ENCODE measurements at places on chromosomes 4 and X.

- no peak for DNase-seq
These were observed 24.1 kb downstream of the OPHN1 start for GRCh38 chrX:68409194-68409593.

DNA sequence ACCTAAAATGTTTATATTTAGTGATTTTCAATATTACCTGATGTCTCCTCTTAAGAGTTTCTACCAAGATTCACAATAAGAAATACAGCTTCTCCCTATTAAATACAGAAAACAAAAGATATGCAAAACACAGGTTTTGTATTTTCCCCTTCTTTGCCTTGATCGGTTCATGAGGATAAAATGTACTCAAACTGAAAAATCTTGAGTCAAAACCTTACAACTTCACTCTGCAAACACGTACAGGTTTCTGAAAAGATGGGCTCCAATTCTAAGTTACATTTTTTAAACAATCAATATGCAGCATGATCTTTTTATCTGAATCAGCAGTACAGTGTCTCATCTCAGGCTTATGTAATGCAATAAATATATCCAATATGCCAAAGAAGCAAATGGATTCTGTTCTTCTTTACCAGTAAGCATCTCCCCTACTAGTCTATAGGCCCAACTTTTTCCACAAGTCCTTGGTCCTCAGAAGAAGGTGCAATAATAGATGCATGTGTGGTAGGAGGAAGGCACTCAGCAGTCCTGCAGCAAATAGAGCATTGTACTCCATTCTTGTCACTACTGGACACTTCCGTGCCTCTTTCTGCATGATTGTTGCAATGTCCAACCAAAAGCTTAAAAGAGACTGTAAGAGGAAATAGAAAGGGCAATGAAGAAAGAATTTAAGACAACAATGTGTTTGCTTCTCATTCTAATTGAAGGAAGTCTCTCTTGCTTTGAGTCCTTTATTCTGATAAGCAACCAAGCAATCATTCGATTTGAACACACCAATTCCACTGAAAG, 3.2 kb downstream of the MAPK10 start:
- DNase-seq = no peak

- no peak for DNase-seq
These were observed 273.2 kb upstream of the EMCN start for GRCh38 chr4:100790836-100791615.

- no peak for DNase-seq
These were observed 62.7 kb upstream of the SHOX start for GRCh38 chrX:567891-568290.

- no peak for DNase-seq
These were observed 1.7 kb downstream of the EVC2 start for GRCh38 chr4:5706486-5707290.

DNA sequence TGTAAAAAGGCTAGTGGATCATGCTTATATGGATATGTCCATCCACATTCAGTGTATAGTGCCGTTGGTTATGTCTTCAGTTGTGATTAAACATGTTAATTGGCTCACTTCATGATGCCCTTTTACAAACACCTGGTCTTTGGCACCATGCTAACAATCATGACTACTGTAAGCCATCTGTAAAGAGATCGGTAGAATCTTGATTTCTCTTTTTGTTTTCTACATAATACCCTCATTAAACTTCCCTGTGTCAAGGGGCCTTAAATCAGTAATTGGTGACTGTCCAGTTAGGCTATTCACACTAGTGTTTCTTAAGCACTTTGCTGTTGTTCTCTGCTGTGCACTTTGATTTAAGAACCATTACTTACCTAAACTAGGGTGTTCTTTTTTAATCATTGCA, 475.2 kb downstream of the RPA4 start:
- DNase-seq = no peak

DNA sequence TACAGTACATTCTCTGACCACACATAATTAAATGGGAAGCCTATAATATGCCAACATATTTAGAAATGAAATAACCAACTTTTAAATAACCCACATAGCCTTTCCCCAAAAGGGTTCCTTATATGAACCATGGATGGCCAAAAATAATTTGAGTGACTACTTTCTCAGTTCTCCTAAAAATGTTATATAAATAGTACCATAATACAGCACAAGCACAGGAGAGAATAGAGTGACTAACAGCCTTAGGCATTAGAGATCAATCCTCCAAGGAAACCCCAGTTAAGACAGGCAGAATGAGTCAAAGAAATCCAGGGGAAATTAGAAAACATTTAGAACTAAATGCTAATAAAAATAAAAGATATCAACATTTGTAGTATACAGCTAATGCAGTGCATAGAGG, 50.2 kb downstream of the ANKRD17 start:
- no peak for DNase-seq

DNA sequence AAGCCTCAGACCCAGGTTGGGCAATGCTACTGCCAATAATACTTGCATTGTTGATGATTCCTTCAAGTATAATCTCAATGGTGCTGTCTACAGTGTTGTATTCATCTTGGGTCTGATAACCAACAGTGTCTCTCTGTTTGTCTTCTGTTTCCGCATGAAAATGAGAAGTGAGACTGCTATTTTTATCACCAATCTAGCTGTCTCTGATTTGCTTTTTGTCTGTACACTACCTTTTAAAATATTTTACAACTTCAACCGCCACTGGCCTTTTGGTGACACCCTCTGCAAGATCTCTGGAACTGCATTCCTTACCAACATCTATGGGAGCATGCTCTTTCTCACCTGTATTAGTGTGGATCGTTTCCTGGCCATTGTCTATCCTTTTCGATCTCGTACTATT, 7.4 kb downstream of the LPAR4 start:
- no peak for DNase-seq

GRCh38 chr4:128930051-128930450, 120.6 kb downstream of the JADE1 start:
- no peak for DNase-seq
